ENCODE measurements at places on chromosomes 11 and 22. TPM values are rescaled to one million over a fixed set of nuclear protein-coding genes. Genes with fewer than 3 reads are reported as not detected.

Gene EHBP1L1
- total RNA-seq, result 47.7 TPM

Gene MUC5B
- not detected for total RNA-seq

Gene OR51G1
- total RNA-seq, result not detected

Gene POTEH
- not detected for total RNA-seq

Gene UBE2L3
- 56.1 TPM for total RNA-seq

Gene GAL
- not detected for total RNA-seq

Gene FAM180B
- total RNA-seq, result not detected

Gene BIK
- total RNA-seq, result 0.86 TPM

- no peak for DNase-seq
These were observed 1089.3 kb downstream of the BRD1 start for GRCh38 chr22:48738204-48738980.

GRCh38 chr11:30447058-30447640, 124.2 kb downstream of the ARL14EP start:
- DNase-seq, result no peak

GRCh38 chr11:118918686-118919280, 6.9 kb downstream of the BCL9L start:
- DNase-seq, result no peak

- peak; percentile 54 for DNase-seq
These were observed 11.8 kb upstream of the APLNR start for GRCh38 chr11:57248780-57249383.

DNA sequence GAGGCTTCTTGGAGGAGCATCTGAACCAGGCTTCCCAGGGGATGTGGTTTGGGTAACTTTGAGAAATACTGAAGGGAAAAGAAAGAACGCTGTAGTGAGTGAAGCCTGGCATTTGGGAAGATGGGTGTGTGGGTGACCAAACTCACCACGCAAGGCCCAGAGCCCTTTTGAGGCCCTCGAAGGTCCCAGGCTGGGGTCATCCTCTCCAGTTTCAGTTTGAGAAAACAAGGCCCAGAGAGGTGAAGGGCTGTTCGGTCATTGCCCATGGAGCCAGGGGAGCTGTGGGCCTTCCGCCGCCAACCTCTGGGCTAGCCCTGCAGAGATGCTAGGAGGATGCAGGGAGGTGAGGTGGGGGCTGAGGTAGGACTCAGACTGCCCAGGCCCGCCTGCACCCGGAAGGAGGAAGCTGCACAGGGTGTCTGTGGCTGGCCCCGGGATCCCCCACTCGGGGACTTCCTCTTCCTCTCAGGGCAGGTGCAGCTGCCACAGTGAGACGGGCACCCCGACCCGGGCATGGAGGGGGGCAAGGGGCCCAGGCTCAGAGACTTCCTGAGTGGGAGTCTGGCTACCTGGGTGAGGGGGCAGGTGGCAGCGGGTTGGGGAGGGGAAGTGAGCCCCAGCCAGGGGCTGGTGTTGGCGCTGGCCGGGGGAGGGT, at the start of gene CCDC88B:
Gene CCDC88B (plus strand): TSS at position 451 of the 655 bp plus-strand sequence. CDS start 63 bp downstream, at position 514.
- no peak for DNase-seq

- peak; percentile 70 for DNase-seq
These were observed 38.2 kb upstream of the LYVE1 start for GRCh38 chr11:10606536-10607208.

- no peak for DNase-seq
These were observed 116.6 kb downstream of the GALNT18 start for GRCh38 chr11:11505190-11505589.

DNA sequence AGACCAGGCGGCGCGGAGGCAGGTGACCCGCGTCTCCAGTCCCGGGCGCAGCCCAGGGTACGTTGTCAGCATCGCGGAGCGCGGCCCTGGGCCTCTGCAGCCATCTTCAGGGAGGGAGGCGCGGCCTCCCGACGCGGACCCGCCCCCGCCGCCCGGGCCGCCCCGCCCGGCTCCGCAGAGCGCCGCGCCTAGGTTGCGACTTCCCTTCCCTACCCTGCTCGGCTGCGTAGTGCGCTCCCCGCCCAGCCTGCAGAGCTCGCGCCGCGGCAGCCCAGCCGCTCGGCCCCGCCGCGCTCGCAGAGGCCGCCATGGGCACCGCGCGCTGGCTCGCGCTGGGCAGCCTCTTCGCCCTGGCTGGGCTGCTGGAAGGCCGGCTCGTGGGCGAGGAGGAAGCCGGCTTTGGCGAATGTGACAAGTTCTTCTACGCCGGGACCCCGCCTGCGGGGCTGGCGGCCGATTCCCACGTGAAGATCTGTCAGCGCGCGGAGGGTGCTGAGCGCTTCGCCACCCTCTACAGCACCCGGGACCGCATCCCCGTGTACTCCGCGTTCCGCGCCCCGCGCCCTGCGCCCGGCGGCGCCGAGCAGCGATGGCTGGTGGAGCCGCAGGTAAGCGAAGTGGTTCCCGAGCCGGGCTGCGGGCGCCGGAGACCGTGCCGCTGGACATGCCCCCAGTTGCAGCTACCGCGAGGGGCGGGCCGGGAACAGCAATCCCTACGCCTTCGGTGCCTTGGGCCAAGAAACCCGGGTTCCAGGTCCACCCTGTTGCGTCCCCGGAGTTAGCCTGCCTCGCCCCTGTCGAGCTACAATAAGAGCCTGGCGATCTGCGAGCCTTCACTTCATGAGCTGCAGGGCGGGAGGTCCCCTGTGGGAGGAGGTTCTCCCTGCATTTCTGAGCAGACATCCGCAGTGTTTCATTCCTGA, at the start of gene ENDOD1:
Gene ENDOD1 (plus strand): TSS at position 227 of the 923 bp plus-strand sequence. CDS start 82 bp downstream, at position 309.
- DNase-seq, result peak; percentile 83

GRCh38 chr22:21450858-21451353, 16.3 kb upstream of the TMEM191C start:
- DNase-seq, result no peak

- DNase-seq, result no peak
These were observed 141.7 kb downstream of the COMMD9 start for GRCh38 chr11:36147491-36147890.

DNA sequence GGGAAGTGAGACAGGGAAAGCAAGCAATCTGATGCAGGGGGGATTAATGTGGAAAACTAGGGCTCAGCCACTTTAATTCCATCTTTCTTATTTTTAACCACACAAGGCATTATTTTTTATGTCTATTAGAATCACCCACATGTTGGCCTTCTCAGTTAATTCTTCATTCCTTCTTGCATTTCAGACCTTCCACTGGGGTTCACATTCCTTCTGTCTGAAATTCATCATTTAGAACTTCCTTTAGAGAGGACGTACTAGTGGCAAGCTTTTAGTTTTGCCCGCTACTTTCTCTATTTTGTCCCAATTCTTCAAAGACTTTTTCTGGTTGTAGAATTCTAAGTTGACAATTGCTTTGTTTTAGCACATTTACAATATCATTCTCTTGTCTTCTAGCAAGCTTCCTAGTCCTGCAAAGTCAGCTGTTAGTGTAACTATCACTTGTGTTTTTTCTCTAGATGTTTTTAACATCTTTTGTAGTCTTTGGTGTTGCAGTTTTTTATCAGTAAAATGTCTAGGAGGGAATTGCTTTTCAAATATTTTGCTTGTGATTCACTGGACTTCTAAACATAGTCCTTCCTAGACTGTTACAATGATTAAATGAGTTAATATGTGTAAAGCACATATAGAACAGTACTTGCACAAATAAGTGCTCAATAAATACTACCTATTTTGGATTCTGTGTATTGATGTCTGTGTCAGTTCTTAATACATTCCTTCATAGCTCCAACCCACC, 5.5 kb upstream of the NNMT start:
- DNase-seq, result peak; percentile 51

GRCh38 chr22:45019861-45020655, 10.3 kb upstream of the PHF21B start:
- DNase-seq, result no peak

- peak; percentile 100 for DNase-seq
These were observed 20.6 kb downstream of the CLMP start for GRCh38 chr11:123174196-123175183.

- DNase-seq, result no peak
These were observed 10.7 kb downstream of the TPCN2 start for GRCh38 chr11:69059429-69059828.

DNA sequence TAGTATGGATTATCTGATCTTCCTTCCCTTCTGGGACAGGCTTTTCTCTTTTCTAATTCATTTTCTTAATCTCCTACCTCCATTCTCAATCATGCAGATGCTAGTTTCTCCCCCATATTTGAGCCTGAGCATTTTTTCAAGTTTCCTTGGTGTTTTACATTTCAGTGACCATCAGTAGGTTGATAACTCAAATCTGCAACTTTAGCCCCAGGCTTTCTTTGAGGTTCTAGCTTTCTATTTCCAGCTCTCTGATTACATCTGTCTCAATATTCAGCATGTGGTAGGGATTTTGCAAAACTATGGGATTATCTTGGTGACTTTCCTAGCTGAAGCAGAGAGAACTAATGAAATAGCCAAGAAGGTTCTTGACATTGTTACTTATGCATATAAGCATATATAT, 67.8 kb downstream of the ARHGEF12 start:
- no peak for DNase-seq

DNA sequence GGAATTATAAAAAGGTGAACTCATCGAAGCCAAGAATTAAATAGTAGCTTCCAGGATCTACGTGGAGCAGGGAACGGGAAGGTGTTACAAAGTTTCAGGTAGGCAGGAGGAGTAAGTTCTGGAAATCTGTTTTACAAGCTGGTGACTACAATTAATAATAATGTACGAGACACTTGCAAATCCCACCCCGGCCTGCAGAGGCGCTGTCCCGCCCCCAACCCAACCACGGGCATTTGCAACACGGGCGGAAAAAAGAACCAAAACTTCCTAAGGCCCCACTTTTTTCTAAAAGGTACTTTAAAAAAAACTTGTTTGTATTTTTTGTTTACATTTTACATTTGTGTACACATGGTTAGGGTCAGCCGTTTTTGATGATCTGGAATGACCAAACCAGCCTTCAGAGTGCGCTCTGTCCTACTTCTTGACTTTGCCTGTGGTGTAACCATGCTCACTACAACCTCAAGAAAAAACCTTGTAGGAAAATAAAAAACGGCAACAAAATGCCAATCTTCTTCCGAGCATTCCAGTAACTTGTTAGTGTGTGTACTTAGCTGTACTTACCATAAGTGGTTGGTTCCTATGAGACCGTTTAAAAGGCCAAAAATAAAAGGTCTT, 449.6 kb upstream of the B3GAT1 start:
- no peak for DNase-seq

DNA sequence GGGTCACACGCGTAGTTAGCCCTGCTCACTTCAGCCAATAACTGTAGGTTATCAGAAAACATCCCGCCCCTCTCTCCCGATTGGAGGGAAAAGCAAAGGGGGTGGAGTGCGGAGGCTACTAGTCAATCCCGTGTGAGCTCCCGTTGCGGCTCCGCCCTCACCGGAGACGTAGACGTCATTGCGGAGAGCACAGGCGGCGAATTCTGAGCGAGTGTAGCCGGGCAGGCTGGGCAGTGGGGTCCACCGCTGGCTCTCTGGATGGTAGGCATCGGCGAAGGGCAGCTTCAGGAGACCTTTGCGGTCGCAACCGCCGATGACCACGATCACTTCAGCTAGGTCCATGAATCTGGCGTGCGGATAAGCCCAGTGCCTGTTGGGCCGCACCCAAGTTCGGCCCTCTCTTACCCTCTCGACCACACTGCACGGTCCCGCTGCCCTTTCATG, 4.7 kb downstream of the KLHL35 start:
- peak; percentile 92 for DNase-seq

Data from fibroblast of villous mesenchyme (primary cell).